HuH-7 (cell line): ENCODE measurements at places on chromosomes 4 and X.

- no peak for DNase-seq
These were observed 53.5 kb downstream of the TBC1D14 start for GRCh38 chr4:6963139-6963611.

GRCh38 chr4:140426610-140427105 is 790 bp downstream of the CLGN start:
- peak; percentile 23 for DNase-seq

DNA sequence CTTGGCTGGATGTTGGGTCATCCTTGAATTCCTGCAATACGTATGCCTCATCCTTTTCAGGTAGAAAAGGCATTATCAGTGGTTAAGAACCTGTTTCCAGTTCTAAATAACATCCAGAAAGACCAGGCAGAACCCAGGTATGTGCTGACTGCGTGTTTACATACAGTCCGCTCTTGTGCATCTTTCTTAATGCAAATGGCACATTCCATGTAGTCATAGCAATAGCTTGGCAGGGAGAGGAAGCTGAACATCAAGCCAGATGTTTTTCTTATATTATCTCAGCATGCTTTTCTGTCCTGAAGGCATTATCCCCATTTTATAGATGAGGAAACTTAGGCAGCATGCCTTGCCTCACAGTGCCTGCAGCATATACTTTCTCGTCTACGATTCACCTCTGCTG is 2.1 kb downstream of the DCLK2 start:
- no peak for DNase-seq

- DNase-seq = no peak
These were observed 290.2 kb upstream of the VCX start for GRCh38 chrX:7552760-7553159.

- peak; percentile 1 for DNase-seq
These were observed 26.2 kb downstream of the ATXN3L start for GRCh38 chrX:13293700-13294099.

- DNase-seq = no peak
These were observed 1.2 kb upstream of the CDK16 start for GRCh38 chrX:47217121-47217851.

DNA sequence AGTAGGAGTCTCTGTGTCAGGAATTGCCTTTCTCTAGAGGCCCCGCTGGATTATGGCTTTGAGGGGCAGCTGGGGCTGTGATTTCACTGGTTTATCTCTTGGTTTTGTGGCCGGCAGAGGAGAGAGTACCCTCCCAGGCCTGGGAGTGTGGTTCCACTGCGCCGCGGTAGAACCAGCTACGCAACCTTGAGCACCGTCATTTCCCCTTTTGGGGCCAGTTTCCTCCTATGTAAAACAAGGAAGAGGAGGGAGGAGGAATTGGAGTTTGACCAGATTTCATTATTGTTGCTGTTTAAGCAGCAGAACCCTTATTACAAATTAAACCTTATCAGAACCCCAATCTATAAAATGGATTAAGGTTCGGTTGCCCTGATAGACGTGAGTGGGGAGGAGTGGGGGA is 4.4 kb downstream of the SOX3 start:
- DNase-seq = no peak

DNA sequence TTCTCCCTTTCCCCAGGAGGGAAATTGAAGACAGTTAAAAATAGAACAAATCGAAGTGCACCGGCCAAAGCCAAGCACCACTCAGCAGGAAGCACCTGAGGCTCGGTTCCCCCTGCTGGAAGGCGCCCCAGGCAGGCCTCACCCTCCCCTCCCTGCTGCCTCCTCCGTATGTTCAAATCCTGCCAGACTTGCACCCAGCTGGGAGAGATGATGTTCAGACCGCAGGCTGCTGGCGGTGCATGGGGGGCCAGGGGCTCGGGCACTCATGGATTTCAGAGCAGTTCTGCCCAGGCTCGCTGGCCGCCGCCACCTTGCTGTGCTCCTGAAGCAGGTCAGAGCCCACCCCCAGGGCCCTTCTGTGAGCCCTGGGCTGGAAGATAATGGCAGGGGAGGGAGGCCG is 91.4 kb downstream of the DCTD start:
- DNase-seq = no peak

DNA sequence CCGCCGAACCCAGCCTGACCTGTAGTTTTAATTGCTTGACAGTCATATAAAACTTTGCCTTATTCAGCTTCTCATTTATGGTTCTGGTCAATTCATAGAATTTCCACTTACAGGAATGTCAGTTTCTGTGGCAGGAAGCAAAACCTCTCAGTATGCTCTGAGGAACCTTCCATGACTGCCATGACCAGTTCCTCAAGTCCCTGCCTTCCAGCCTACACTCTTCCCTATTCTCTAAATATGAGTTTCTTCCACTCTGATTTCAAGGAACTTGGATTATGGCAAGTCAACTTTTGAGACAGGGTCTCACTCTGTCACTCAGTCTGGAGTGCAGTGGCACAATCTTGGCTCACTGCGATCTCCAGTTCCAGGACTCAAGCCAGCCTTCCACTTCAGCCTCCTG is 26.0 kb upstream of the NSUN7 start:
- no peak for DNase-seq

- DNase-seq = no peak
These were observed 79.3 kb upstream of the C4orf50 start for GRCh38 chr4:6097581-6097980.

DNA sequence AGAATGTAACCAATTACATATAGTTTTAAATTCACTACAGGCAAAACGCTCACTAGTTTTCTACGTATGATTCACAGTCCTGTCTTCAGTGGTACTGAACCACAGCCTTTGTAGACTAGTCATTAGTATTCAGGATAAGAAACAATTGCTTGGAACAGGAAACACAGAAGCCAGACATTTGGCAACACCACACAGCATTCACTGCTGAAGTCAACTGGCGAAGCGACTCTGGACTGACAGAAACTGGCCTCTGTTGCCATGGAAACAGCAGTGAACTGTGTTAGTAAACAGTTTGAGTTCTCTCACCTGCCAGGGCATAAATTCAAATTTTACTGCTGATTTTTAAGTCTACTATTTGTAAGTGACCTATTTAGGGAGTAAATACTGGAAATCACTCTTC is 57.6 kb downstream of the MAPK10 start:
- no peak for DNase-seq

GRCh38 chr4:80619070-80619674 is 283.6 kb downstream of the CFAP299 start:
- DNase-seq = no peak

DNA sequence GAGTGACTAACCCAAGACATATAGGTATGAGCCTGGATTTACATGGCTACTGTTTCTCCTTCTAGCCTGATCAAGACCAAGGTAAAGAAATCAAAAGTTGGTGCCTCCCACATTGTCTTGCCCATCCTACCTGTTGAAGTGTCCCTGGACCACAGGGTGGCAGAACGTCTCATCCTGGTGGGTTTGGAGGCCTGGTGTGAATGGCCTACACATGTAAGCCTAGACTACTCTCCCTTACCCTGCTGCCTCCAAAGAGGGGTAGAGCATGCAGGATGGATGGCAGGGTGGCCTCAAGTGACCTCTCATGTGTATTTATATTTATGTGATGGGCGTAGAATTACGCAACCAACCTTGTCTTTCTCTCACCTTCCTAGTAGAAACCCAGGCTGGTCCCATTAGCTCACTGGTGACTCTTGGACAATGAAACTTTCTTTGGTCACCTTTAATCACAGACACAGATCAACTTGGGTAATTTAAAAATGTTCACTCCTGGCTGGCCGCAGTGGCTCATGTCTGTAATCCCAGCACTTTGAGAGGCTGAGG is 73.3 kb upstream of the SOD3 start:
- no peak for DNase-seq

- no peak for DNase-seq
These were observed 110.3 kb upstream of the SCML1 start for GRCh38 chrX:17627026-17627425.

- DNase-seq = no peak
These were observed 135.7 kb upstream of the SCML1 start for GRCh38 chrX:17601441-17602200.

GRCh38 chrX:69506617-69507499 is 2.7 kb downstream of the NALF2 start:
- DNase-seq = no peak

DNA sequence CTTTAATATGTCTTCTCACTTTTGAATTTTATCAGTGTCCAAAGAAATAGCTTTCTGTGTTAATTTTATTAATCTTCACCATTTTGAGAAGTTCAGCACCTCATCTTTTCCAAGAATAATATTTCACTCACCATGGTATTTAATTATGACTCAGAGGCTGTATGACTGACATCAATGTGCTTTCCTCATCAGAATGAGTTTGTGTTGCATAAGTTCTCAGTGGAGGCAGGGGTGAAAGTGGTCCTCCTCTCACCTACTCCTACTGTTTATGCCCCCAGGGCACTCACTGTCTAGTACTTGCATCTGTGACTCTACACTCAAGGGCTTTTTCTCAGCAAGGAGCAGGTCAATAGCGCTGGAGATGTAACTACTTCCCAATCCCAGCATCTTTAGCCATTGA is 905.3 kb upstream of the INTU start:
- no peak for DNase-seq

- no peak for DNase-seq
These were observed 118.4 kb upstream of the WDR17 start for GRCh38 chr4:175947117-175947722.

GRCh38 chr4:48668254-48669017 is 111.6 kb downstream of the FRYL start:
- DNase-seq = no peak

DNA sequence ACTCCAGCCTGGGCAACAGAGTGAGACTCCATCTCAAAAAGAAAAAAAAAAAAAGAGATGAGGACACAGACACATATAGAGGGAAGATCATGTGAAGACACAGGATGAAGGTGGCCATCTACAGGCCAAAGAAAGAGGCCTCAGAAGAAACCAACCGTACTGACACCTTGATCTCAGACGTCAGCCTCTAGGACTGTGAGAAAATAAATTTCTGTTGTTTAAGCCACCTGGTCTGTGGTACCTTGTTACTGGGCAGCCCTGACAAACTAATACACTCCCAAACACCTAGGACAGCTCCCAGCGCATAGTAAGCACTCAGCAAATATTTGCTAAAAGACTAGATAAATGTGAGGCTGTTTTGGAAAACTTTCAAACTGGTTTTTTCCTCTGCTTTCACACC is 59.2 kb upstream of the SMIM10 start:
- DNase-seq = no peak

GRCh38 chr4:70657326-70657725 is 9.0 kb downstream of the JCHAIN start:
- DNase-seq = no peak

DNA sequence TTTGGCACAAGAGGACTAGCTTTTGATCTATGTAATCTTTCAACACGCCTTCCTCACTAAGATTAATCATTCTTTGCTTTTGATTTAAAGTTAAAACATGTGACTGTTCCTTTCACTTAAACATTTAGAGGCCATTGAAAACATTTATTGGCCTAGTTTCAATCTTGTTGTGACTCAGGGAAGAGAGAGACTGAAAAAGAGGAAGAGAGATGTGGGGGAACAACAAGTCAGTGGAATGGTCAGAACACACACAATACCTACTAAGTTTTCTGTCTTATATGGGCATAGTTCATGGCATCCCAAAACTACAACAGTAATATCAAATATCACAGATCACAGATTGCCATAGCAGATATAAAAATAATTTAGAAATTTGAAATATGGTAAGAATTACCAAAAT is 812.9 kb upstream of the AGA start:
- no peak for DNase-seq

DNA sequence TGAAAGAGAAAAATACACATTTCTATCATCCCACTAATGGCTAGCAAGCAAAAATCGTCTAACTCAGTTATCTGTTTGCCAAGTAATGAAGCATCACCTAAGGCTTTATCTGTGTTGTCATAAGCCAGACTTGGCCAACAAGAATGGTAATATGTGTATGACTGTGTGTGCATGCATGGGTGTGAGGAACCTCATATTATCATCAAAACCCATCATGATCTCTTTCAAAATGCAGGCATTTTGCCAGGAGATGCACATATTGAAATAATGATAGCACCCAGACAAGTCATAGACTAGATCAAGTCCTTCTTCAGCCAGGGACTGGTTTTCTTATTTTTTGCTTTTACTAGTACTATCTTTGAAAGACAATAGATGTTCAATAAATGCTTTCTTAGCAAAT is 172.5 kb upstream of the FMR1 start:
- no peak for DNase-seq

GRCh38 chrX:12440246-12440645 is 302.0 kb downstream of the FRMPD4 start:
- DNase-seq = no peak

DNA sequence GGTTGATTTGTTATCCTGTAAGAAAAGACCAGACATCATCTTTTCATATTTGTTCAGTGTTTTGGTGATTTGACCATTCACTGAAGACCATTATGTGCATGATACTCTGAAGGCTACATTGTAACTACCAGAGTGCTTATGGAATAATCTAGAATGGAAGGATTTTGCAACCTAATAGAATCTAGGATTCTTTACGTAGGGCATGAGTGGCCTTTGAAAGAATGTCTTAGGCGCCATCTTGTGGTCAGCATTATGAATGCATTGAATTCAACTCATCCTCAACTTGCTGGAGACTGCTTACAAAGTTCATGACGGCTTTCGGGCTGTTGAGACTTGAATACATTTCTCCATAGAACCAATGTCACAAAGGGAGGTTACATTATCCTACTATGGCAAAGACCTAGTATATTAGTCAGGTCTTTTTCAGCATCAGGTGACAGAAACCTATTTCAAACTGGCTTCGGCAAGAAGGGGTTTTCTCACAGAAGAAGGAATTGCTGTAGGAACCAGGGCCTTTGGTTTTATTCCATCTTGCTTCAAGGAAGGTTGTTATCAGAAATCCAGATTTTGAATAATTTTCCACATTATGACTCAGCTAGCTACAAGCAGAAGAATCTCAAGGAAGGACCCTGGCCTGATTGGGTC is 104.1 kb downstream of the GPAT3 start:
- DNase-seq = peak; percentile 23

DNA sequence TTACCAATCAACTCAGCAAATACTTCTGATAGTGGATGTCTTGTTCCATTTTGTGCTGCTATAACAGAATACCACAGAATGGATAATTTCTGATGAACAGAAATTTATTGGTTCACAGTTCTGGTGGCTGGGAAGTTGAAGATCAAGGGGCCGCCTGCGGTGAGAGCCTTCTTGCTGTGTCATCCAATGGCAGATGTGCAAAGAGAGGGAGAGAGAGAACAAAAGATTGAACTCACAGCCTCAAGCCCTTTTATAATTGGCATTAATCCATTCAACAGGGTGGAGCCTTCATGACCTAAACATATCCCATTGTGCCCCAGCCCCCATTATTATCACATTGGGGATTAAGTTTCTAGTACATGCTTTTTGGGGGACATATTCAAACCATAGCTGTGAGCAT is 86.1 kb downstream of the ADGRG4 start:
- no peak for DNase-seq

GRCh38 chr4:108830509-108831244 is 67.8 kb upstream of the ETNPPL start:
- DNase-seq = no peak

DNA sequence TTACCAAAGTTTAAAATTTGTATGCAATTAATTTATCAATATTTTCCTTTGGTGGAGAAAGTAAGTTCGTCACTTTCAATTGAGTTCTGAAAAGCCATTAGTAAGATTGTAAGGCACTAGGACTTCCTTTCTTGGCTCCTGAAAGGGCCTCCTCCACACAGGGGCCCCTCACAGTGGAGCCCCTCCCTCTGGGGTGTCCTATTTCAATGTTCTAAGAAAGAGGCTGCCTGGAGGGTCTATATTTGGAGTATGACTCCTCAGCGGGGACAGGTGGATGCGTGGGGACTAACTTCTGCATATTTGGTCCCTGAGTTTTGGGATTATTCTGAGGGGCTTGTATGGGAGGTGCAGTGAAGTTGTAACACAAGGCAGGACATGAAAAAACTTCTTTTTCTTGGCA is 1.6 kb upstream of the ARMCX4 start:
- no peak for DNase-seq
